Activated effector memory CD4-positive, alpha-beta T cell treated with anti-CD3 and anti-CD28 coated beads, Interleukin-2, amount 50 U/mL, for 16 hours (primary cell): ENCODE measurements at places on chromosomes 7 and 10.

DNA sequence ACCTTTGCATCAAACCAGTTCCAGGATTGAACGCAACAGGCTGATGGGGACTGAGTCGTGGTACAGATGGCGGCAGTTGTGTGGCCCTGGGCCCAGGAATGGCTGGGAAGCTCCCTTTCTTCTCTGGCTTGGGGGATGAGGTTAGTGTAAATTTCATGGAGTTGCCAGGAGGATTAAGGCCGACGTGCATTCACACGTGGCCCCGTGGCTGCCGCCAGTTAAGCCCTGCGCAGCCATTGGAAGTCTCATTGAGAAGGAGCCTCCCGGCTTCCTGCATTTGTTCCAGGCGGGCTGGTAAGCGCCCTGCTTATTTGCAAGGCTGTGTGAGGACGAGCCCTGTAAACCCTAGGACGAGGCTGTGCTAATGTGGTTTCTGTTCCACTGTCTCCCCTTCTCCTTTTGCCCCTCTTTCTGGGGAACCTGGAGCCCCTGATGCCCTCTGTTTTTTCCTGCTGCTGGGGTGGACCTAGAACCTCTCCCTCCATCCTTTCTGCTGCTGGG, 174.7 kb upstream of the TNRC18 start:
- no peak for DNase-seq

DNA sequence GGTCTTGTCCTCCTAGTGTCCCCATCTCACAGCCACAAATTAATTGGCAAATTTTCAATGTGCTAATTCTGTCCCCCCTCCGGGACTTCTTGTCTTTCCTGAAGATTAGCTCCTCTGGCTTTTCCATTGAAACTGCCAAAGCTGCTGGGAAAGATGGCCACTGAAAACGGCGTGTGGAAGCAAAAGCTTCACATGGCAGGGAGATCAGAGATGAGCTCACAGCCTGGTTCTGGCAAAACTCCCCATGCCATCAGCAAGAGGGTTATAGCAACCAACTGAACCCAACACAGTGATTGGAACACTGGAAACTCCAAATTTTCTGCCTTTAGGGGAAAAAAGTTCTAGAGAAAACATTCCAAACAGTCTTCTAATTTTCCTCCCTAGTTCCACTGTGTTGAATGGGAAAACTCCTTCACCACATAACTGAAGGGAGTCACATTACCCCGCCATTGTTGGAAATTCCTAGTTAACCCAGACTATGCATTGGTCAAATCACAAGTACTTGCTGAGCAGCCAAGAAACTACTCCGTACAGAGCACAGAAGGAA, 37.0 kb downstream of the NRAP start:
- no peak for DNase-seq

GRCh38 chr10:129097776-129098330, 369.2 kb upstream of the MGMT start:
- DNase-seq: no peak

DNA sequence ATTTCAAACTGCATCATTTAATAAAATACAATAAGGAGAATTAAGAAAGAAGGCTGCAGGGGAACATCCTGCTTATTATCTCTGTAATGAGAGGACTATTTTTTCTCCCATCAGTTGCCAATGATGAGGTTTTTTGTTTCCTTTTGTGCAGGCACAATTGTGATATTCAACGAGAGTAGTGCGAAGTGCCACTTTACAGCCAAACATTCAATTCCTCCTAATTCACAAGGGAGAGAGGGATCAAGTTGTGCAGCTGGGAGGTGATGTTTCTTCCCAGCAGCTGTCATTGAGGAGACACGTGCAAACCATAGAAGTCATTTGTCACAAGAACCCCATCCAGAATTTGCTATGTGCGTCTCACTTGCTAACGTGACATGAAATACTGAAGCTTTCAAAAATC, 81.6 kb upstream of the ICA1 start:
- DNase-seq: no peak
